ENCODE measurements at places on chromosomes 11 and 22.

DNA sequence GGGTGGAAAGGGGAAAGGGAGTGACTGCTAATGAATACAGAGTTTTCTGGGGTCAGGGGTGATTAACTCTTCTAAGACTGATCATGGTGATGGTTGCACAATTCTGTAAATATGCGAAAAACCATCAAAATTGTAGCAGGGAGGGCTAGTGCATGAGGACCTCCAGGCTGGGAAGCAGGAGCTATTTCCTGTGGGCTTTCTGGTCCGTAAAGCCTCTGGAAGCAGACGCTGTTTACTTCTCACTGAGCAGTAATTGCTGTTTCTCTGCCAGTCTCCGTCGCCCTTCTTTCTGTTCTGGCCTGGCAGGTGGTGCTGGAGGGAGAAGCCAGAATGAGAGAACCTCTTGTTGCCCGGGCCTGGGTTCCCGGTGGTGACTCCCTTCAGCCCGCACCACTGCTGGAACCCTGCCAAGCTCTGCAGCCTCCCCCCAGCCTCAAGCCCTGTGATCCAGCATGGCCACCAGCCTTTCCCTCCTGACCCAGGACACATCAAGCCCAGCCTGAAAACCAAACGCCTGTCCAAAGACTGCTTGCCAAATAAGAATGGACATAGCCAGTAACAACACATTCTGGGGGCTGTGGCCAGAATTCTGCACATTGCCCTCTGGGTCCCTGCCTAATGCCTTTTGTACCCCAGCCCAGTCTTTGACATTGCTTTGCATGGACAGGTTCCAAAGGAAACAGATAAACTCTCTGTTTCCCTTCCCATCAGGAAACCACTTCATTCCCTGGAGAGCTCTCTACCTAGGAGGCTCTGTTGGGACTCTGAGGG is 201.0 kb upstream of the NAV2 start:
- DNase-seq: no peak

DNA sequence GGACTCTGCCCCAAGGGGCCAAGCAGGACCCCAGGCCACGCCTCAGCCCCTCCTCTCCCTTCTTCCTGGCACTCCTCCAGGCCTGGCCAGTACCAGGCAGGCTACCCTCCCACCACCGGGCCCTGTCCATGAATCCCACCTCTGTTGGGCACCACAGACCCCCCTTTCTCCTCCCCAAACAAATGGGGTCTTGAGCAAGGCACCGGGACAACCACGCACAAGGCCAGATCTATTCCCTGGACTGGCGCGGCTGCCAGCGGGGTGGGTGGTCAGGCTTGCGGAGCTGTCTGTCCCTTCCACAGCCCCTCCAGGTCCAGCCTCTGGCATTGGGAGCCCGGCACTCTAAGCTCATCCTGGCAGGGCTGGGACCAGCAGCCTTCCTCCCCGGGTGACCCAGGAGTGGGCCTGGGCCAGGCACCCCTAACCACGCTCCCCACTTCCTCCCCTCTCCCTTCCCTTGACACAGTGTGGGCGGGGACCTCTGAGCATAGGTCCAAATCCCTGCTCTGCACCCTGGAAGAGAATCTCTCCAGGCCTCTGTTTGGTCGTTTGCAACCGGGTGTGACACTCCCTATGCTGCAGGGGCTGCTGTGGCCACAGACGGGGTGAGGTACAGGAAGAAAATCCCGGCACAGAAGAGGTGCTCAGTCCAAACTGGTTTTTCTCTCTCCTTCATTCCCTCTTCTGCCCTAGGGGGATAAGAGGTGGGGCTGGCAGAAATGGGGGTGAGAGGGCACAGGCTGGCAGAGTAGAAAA is 14.6 kb downstream of the ELFN2 start:
- no peak for DNase-seq

- DNase-seq: no peak
Measured at GRCh38 chr11:7851391-7851790, 54.6 kb upstream of the OR5P2 start.

DNA sequence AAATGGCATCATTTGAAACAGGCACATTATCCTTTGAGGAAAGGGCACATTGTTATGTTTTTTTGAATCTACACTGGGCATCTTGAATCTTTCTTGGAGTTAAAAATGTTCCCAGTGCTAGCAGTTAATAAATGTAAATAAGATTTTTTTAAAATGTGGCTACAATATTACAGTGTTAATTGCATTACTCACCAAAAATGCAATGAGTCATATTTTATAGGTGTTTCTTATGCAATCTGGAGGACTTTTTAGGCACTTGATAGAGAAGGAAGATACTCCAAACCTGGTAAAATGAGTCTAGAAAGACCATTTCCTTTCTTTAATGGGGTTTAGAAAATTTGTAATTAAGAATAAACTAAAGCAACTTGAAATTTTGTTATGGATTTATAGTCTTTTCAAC is 238.0 kb downstream of the METTL15 start:
- DNase-seq: no peak

Measured in effector CD4-positive, alpha-beta T cell (primary cell).